Stimulated activated CD8-positive, alpha-beta memory T cell treated with anti-CD3 and anti-CD28 coated beads, Interleukin-15, amount 100 ng/mL, for 4 hours (primary cell): ENCODE measurements at places on chromosomes 3 and 15.

GRCh38 chr3:34254285-34254684, 455.9 kb downstream of the PDCD6IP start:
- DNase-seq: no peak

GRCh38 chr3:144141496-144141895, 169.9 kb downstream of the DIPK2A start:
- DNase-seq: no peak

- no peak for DNase-seq
Observed at GRCh38 chr3:8872261-8872660, 91.0 kb downstream of the RAD18 start.

- DNase-seq: no peak
Observed at GRCh38 chr3:47344971-47345370, 35.9 kb upstream of the PTPN23 start.

DNA sequence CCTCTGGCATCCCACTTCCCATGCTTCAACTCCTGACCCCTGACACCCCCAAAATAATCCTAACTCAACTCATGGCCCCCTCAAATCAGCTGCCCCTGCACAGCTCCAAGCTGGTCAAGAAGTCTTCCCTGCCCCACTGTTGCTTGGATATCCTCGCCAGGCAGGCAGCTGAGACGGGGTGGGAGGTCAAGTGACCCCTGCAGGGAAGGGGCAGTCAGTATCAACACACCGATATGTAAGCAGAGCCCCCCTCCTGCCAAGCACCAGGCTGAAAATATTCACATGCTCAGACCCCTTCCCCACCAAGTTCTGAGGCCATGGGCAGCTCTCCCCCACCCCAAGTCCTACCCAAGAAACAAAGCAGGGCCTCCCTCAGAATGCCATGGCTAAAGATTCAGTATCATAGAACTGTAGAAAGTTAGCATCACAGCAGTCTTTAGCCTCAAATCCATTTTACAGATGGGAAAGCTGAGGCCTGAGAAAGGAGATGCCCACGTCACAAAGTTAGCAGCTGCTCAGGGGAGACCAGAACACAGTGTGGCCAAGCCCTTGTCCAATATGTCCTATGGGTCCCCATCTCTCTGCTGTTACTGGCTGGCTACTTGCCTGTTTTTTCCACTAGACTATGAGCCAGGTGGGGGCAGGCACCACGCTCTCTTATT, 67.8 kb downstream of the SLC12A8 start:
- DNase-seq: no peak
